Activated gamma-delta T cell (primary cell): ENCODE measurements at places on chromosomes 5 and 9.

GRCh38 chr9:127188396-127188795 is 66.0 kb upstream of the ANGPTL2 start:
- no peak for DNase-seq

DNA sequence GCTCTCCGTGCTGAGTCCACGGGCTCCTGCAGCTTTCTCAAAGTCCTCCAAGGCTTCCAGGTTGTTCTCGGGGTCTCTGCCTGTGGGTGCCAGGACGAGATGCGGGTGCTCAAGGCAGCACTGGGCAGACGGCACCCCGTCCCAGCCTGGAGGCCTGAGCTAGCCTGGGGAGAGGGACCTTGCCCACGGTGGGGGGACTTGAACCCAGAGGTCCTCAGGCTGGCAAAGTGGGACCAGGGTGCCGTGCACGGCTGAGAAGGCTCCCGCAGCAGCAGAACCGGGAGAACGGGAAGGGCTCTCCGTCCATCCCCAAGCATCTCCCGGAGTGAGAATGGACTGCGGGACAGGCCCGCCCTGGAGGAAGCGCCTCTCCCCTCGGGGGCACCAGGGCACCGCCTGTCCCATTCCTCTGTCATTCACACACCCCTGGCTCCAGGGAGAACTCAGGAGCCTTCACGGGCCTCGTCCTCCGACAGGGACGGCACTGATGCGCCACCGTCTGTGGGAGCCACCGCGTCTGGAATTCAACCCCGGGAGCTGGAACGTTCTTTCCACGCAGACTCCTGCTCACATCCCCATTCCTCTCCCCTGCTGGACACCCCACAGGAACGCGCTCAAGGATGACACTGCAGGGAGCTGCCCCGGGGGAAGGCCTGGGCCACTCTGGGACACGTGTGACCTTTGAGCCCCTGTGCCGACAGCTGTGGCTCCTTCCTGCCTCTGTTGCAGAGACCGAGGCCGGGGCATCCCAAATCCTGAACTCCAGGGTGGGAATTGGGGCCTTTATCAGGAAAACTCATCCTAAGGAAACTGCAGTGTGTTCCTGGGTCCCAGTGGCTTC is 16.3 kb upstream of the OBP2B start:
- no peak for DNase-seq

DNA sequence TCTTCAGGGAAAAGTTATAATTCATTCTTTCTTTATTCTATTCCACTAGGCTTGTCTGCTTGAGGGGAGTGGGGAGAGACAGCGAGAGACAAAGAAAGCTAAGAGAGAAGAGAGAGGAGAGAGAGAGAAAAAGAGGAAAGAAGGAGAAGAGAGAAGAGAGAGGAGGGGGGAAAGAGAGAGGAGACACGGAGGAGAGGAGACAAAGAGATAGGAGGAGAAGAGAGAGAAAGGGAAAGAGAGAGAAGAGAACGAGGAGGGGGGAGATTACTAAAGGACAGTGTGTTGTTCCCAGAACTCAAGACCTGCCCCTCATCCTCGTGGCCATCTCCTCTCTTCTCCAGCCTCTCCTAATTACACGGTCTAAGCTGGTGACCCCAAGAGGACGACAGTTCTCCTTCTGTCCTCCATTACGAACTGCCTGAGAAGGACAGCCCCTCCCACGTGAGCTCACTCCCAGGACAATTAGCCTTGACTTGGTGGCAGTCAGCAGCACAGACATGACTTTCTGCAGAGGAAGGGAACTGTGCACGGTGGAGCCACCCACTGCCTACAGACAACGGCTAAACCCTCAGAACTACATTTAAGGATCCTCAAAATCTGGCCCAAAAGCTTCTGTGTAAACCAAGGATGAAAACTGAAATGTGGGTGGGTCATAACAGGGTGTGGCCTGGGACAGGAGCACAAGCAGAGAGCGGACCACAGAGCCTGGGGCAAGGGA is 99.1 kb downstream of the COL23A1 start:
- no peak for DNase-seq

DNA sequence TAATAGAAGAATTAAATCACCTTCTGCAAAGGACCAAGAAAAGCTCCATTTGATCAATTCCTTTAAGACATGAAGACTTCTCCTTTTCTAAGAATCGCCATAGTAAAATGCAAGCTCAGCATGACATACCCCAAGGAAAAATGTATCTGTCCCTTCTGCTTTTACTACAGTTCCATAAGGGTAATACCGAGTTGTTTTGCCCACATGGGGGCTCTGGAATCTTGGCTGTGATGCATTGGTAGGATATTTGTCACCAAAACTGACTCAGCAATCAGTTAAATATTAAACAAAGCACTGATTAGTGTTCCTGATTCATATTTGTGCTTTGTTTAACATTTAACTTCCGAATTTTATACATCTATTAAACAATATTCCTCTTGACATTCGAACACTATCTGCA is 24.3 kb upstream of the KCNIP1 start:
- no peak for DNase-seq

- DNase-seq, result no peak
Observed at GRCh38 chr9:136759436-136760325, 1.6 kb upstream of the LCN8 start.

DNA sequence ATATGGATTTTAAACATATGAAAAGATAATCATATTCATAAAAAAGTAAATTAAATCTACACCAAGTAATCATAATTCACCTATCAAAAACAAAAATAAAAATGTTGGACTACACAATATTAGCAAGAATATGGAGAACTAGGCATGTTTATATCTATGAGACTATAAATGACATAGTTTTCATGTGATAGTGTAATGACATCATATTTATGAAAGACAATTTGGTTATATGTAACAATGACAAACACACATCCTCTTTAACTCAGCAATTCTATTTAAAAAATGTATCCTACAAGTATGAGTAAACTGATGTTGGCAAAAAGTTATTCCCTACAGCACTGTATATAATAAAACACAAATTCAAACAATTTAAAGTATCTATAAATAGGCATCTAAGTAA is 312.3 kb downstream of the EDIL3 start:
- no peak for DNase-seq

GRCh38 chr9:121975801-121976277 is 117.3 kb downstream of the TTLL11 start:
- no peak for DNase-seq
